Activated CD4-positive, alpha-beta T cell treated with anti-CD3 and anti-CD28 coated beads, Interleukin-2, amount 10 ng/mL, durations not matched to agents 7 days and 5 days (primary cell): ENCODE measurements at places on chromosomes 6 and 20.

- no peak for DNase-seq
Measured at GRCh38 chr6:133992992-133993680, 40.1 kb downstream of the TBPL1 start.

DNA sequence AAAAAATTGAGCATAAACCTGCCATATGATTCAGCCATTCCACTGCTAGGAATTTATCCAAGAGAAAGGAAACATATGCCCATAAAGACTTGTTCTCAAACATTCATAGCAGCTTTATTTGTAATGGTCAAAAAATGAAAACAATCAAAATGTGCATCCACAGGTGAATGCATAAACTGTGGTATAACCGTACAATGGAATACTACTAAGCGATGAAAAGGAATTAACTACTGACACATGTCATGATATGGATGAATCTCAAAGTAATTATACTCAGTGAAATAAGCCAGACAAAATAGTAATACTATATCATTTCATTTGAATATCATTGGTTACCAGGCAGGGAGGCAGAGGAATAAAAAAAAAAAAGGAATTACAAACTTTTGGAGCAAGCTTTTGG is 25.8 kb upstream of the BRPF3 start:
- no peak for DNase-seq

GRCh38 chr20:46433051-46433450 is 26.6 kb upstream of the ELMO2 start:
- no peak for DNase-seq

GRCh38 chr6:136511926-136512325 is 38.3 kb downstream of the MAP7 start:
- no peak for DNase-seq

- DNase-seq, result no peak
Measured at GRCh38 chr6:158729906-158730540, 80.2 kb downstream of the SYTL3 start.

GRCh38 chr6:124812067-124812466 is 150.2 kb upstream of the RNF217 start:
- no peak for DNase-seq
